ENCODE measurements at places on chromosomes 16 and 17.

DNA sequence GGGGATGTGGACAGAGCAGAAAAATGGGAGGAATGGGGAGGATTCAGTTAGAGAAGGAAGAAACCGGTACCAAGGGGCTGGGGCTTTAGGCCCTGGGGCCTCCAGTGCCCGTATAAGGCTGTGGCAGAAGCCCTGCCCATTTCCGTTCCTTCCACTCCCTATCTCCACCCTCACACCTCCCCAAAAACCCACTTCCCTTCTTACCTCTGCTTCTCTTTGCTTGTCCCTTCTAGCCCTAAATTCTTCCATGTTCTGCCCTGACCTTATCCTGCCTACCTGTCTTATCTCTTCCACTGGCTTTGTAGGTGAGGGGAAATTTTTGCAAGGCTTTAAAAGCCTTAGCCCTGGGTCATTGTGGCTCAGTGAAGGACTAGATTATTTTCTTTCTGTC is 4.1 kb downstream of the RNF167 start:
- DNase-seq, result no peak

- DNase-seq, result no peak
Observed at GRCh38 chr16:83587201-83587600, 220.6 kb upstream of the HSBP1 start.

GRCh38 chr16:68361485-68361884 is 50.7 kb downstream of the PRMT7 start:
- no peak for DNase-seq

- DNase-seq, result no peak
Observed at GRCh38 chr16:77564791-77565390, 130.1 kb upstream of the ADAMTS18 start.

DNA sequence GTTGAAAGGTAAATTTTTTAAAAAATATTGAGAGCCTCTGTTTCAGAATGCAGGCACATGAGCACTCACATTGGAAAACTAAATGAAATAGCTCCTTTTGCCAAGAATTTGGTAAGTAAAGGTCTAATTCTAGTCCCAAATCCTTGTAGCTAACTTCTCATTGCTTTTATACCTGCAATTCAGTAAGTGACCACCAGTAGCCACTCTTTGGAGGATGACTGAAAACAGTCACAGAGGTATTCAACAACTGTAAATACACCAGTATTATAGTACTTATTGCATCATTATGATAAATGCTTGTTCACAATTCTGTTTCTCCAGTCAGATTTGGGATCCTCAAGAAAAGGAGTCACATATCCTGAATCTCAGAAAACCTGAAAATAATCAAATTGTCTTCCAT is 562.4 kb upstream of the CDH11 start:
- no peak for DNase-seq

DNA sequence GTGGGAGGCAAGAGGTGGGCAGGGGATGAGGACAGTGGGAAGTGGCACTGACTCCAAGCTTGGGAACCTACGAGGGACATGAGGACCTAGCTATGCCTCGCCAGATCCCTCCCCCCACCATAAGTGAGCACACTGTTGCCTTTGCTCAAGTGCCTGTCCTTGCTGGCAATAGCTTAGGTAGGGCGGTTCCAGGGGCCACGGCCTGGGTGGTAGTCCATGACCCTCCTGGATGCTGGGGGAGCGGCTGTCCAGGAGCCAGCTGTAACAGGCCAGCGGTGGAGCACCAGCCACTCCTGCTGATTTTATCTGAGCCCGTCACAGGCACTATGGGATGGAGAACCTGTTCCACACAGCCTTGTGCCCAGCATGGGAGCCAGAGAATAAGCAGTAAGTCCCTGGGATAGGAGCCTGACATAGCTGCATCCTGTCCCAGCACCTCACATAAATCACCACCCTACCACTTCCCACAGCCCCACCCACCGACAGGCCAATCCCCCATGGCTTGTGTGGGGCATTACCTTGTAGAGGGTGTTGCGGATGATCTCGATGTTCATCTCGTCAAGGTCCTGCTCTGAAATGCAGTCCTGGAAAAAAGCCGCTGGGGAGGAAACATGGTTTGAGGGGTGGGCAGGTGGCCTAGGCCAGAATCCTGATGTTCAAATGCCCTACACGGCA is 11.8 kb downstream of the HSD11B2 start:
- no peak for DNase-seq

- no peak for DNase-seq
Observed at GRCh38 chr16:75761108-75761507, 34.8 kb upstream of the CPHXL start.

DNA sequence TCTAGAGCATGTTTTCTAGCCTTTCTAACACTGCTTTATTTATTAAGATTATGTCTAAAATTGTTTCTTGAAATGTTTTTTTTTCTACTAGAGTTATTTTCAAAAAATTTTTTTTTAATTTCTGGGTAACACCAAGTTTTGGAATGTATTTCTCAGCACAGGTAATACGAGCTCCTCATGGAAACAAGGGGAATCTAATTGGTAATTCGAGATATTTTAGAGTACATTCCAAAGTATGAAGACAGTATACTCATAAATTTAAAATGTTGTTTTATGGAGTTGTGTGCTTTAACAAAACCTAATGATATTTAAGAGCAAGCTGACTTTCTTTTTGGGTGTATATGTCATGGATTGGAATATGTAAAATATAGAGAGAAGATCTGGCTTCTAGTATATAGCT is 42.4 kb downstream of the OMG start:
- no peak for DNase-seq

DNA sequence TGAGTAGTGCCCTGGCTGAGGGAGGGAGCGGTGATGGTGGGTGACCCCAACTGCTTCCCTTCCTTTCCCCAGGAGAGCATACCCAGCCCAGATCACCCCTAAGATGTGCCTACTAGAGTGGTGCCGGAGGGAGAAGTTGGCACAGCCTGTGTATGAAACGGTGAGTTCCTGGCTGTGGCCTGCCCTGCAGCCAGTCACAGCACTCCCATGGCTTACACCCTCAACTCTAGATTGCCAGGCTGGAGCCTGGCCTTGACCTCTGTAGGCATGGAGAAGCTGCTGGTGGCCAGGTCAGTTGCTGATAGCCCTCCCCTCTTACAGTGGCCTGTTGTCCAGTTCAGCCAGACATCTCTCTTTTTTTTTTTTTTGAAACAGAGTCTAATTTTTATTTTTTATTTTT is 8.6 kb upstream of the NFATC3 start:
- no peak for DNase-seq

- DNase-seq, result no peak
Observed at GRCh38 chr17:7993972-7994589, 8.3 kb upstream of the GUCY2D start.

- DNase-seq, result no peak
Observed at GRCh38 chr17:12342609-12343435, 322.1 kb downstream of the MAP2K4 start.

DNA sequence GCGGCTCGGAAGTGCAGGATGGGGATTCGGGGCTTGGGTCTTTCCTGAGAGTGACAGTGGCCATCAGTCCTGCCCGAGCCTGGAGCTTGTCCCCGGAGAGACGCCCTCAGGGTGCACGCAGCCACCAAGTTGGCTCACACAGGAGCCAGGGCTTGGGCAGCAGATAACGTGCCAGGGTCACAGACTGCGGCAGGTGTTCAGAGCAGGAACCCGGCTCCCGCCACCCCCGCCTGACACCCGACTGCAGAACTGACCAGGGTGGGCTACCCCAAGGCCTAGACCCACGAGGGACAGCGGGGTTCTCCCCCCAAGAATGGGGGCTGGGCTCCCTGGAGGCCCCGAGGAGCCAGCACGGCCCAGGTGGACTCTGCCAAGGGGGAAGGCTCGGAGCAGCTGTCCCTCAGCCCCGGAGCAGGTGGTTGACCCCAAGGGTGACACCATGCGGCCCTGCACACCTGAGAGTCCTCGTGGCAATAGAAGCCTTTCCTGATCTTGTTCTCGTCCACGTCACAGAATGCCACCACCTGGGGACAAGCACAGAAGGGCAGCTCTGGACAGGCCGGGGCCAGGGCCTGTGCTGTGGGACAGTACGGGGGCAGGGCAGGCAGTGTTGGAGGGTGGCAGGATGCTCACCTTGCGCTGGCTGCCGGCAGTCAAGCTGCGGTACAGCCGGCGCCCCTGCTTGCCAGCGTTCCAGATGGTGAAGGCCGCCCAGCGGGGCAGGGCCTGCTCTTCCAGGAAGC is 117.1 kb upstream of the ZNF750 start:
- DNase-seq, result no peak

Measured in stimulated activated CD8-positive, alpha-beta memory T cell treated with anti-CD3 and anti-CD28 coated beads, Interleukin-15, amount 100 ng/mL, for 48 hours (primary cell).